ENCODE measurements at places on chromosomes 12 and 14. TPM values are rescaled to one million over a fixed set of nuclear protein-coding genes. Genes with fewer than 3 reads are reported as not detected.

CCDC175 gene
- not detected for total RNA-seq

- no peak for DNase-seq
Observed at GRCh38 chr12:93429448-93429847, 12.3 kb downstream of the UBE2N start.

- DNase-seq, result peak; percentile 81
Observed at GRCh38 chr14:75307700-75308379, 29.2 kb downstream of the FOS start.

GRCh38 chr14:92362781-92363235, 39.8 kb downstream of the SLC24A4 start:
- no peak for DNase-seq

CLEC7A gene
- not detected for total RNA-seq

GRCh38 chr12:79186506-79186905, 321.9 kb downstream of the SYT1 start:
- no peak for DNase-seq

NYNRIN gene
- 0.52 TPM for total RNA-seq

FIGNL2 gene
- total RNA-seq, result 0.37 TPM

DNA sequence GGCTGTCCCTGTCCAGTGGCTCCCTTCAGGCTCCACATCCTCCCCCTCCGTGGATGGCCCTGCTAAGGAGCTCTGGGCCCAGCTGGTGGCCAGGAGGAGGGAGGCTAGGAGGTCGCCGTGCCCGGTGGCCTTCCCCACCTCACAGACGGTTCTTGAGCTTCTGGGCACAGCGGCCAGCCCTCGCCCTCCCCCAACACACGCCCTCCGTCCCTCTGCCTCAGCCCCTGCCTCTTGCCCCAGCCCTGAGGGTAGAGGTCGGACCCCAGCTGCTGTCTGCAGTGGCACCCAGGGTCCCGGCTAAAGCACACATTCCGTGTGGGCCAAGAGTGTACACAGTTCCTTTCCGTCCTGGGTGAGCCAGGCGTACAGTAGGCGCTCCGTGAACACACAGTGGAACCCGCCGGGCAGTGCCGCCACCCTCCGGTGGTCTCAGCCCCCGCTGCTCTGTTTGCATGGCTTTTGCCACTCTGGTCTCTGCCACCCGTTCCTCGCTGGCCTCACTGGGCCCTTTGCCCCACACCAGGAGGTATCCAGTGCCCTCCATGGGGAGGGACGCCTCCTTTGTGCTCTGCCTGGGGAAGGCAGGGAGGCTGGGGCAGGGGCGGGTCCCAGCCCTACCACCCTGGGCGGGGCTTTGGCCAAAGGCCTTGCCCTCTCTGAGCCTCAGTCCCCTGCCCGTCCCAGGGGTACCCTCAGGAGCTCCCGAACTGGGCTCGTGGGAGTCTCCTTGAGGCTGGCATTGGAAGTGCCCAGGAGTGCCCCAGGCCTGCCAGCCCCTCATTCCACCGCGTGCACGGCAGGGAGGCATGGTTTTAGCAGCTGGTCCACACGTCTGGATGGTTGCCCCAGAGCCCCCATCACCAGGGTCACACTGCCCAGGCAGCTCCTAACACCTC, 13.0 kb downstream of the TRMT61A start:
- no peak for DNase-seq

GRCh38 chr14:99636487-99636886, 8.4 kb upstream of the HHIPL1 start:
- no peak for DNase-seq

GRCh38 chr12:131473741-131474709, 236.9 kb upstream of the SFSWAP start:
- no peak for DNase-seq

RERGL gene
- total RNA-seq, result not detected

POTEM gene
- not detected for total RNA-seq

DNA sequence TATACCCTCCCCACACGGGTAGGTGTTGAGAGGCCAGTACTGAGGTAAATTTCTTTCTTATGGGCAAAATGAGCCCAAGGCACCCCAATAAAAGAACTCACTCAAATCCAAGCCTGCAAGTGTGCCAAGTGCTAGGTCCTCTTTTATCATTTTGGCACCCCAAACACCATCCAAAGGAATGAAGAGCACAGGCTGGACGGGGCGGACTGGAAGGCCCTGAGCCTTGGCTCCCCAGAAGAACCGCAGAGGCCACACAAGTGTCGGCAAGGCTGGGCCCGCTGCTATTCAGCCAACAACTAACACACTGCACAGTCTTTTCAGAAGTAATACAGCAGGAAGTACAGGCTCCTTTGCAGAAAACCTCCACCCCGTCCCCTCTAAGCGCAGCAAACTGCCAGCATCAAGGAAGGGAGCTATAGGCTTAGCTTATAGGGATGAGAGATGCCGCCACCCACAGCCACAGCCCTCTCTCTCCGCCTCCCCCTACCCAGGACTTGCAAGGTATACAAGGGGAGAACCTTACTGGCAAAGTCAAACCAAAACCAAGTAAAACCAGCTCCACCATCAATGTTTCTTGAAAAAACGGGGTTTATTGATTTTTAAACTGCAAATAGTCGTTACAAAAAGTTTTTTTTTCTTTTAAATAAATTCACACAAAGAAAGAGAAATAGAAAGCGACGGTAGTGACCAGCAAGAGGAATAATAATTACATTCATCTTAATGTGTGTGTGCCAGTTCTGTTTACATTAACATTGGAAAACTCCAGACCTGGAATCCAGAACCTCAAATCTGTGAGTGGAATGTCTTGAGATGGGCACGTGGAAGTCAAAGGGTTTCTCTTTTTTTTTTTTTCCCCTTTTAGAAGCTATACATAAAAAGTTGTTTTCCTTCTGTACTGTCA, 5.5 kb downstream of the ZFP36L1 start:
- peak; percentile 66 for DNase-seq

GRCh38 chr12:88400302-88400701, 180.0 kb downstream of the KITLG start:
- no peak for DNase-seq

GALC gene
- total RNA-seq, result 17.0 TPM

DNA sequence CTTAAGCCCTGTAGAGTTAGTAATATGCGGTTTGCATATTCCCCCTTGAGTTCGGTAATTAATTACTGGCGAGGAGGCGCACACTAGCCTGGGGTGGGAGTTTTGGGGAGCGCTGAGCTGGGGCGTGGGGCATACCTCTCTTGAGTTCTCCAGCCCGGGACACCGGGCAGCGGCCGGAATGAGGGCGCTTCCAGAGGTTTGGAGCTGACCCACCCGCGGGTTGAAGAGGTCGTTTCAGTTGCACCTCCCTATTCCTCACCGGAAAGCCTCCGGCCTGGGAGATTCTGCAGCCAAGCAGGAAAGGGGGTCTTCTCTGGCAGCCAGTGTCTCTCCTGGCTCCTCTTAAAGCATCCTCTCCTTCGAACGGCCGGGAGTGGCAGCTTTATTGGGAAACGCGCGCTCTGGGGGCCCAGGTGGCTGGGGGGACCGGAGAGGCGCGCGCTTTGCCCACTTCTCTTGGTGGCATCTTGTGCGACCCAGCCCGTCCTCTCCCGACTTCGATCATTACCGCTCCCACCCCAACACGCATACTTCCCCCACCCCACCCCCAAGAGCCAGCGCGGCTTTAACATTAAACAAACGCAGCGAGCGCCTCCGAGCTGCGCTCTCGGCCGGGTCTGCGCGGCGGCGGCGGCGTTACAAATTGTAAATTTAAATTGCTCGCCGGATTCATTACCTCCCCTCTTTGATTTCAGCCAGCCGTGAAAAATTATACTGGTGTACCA, 3.9 kb upstream of the LHX5 start:
- no peak for DNase-seq

DNA sequence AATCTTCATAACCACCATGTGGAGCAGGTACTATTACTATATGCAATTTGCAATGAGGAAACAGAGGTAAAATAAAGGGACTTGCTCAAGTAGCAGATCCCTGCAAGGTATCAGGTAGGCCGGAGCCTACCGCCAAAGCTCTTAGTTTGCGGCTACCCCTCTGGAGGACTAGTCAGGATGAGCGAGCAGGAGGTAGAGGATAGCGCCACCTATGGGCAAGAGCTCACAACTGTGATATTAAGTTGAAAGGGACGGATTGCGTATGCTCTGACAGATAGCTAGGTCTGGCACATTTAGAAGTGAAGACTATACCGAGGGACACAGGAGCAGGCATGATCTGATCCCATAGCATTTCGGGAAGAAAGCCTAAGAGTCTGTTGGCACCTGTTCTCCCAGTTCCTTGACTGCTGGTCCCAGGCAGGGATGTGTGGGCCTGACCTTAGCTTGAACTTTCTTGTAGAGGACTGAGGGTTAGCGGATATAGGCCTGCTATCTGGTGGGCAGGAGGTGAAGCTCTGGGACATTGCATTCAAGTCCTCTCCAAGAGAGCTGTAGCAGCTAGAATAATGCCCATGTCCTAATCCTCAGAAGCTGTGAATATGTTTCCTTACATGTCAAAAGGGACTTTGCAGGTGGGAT, 48.0 kb downstream of the SLC17A8 start:
- peak; percentile 50 for DNase-seq

CDC42BPB gene
- 0.16 TPM for total RNA-seq

DNA sequence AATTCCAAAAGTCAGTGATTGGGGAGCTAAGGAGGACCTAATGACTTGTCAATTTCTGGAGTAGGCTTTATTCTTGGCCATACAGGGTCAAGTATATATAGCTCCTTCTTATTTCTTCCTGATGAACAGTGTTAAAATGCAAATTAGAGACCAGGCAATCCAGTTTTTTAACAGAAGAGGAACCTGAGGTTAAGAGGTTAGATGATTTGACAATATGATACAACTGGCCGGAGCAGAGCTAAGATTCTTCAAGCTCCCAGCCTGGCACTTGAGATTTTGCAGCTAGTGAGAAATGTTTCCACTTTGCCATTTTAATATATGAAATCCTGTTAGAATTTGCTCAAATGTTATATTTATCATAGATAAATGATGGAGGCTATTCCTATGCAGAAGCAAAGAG, 204.0 kb downstream of the SSPN start:
- no peak for DNase-seq

DNA sequence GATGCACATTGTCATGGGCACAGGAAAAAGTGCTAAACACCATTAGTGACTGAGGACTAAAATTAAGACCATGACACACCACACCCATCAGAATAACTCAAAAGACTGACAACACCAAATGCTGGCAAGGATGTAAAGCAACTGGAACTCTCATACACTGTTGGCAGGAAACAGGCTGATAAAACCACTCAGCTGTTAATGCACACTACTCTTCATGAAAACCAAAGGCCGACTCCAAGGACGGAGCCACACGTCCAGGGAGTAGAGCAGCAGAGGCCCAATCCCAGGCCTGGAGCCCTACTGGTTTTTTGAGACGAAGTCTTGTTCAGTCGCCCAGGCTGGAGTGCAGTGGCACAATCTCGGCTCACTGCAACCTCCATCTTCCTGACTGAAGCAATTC, 6.4 kb downstream of the RAD52 start:
- DNase-seq, result no peak

- DNase-seq, result no peak
Observed at GRCh38 chr12:79407671-79408622, 282.8 kb downstream of the PAWR start.

DNA sequence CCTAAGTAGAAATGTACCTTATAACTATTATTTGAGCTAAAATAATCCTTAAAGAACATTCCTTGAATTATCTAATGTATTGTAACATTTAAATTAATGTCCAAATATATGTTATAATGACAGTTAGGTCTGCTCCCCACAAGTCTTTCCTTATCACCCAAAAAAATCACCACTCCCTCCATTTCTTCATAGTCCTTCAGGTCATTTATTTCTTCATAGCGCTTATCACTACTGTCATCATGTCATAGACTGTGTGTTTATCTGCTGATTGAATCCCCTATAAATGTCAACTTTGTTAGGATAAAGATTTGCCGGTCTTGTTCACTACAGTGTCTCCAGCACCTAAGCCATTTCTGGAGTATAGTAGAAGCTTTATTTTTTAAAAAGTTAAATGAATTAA, 12.0 kb downstream of the LUM start:
- DNase-seq, result no peak

ZNF410 gene
- total RNA-seq, result 49.7 TPM

GRCh38 chr12:105201299-105201698, 34.7 kb downstream of the APPL2 start:
- no peak for DNase-seq

HSPB8 gene
- total RNA-seq, result not detected

DNA sequence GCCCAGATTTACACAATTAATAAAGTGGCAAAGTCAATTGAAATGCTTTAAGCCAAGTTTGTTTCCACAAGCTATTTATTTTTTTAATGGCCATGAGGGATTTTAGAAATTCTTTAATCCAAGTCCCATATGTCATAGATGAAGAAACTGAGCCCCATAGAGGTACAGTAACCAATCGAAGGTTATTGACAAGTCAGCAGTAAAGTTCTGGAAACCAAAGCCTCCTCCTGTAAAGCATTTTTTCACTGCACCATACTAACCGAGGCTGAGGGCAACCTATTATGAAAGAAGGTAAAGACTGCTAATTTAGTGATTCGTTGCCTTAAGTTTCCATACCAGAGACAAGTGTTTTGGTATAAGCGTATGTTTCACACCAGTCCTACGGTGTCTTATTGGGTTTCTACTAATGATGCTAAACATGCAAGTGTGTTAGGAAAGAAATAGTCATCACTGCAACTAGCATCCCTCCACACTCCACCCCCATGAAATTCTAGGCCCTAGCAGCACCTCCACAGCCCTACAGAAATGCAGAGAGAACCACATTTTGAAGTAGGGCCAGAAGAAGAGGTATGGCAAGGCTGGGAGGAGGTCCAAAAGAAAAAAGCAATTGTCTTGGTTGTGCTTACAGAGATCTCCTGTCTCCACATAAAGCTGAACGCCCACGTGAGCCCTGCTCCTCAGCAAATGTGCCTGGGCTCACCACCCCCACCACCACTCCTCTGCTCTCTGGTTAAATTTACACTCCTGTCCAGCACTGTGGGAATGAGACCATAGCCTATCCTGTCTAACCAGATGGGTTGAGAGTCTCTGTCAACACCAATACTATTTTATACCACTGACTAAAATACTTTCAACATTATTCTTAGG, 271.1 kb upstream of the G2E3 start:
- no peak for DNase-seq

GRCh38 chr14:78157494-78158437, 12.4 kb upstream of the NRXN3 start:
- peak; percentile 28 for DNase-seq

- no peak for DNase-seq
Observed at GRCh38 chr12:113284751-113285150, 50.2 kb downstream of the SLC8B1 start.

DNA sequence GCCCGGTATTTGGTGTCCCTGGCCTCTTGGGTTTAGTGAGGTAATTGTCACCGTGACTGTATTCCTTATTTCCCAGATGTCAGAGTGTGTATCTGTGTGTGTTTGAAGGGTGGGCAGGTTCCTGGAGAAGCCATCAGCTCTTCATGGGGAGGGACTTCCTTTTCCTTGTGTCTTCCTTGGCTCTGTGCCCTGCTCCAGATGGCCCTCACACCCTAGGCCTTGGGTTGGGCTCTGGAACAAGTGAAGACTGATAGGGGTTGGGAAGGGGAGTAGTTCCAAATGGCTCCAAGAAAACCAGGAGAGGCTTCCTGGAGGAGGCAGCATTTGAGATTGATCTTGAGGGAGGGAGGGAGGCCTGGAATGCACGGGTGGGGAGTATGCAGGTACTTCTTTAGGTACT, 43.8 kb upstream of the PRIMA1 start:
- DNase-seq, result no peak
